ENCODE measurements at places on chromosomes 3 and 15. TPM values are rescaled to one million over a fixed set of nuclear protein-coding genes. Genes with fewer than 3 reads are reported as not detected.
A peak's percentile ranks its signal among the peaks of the same experiment; 100 is the strongest.

GRCh38 chr3:122001892-122002291 is 20.2 kb downstream of the ILDR1 start:
- DNase-seq, result no peak
- H3K4me3 ChIP-seq, result no peak overlapping the region
- H3K27ac ChIP-seq, result no peak overlapping the region
- H3K36me3 ChIP-seq, result no peaks in the 10 kb centered on the region

- no peaks in the 10 kb centered on the region for H3K27me3 ChIP-seq
- H3K4me1 ChIP-seq, result peaks cover 36% of the 10 kb centered on the region
- DNase-seq, result peak; percentile 27
- no peaks in the 10 kb centered on the region for H3K36me3 ChIP-seq
- H3K27ac ChIP-seq, result no peak overlapping the region
Observed at GRCh38 chr3:29334706-29335105, 53.8 kb downstream of the RBMS3 start.

DNA sequence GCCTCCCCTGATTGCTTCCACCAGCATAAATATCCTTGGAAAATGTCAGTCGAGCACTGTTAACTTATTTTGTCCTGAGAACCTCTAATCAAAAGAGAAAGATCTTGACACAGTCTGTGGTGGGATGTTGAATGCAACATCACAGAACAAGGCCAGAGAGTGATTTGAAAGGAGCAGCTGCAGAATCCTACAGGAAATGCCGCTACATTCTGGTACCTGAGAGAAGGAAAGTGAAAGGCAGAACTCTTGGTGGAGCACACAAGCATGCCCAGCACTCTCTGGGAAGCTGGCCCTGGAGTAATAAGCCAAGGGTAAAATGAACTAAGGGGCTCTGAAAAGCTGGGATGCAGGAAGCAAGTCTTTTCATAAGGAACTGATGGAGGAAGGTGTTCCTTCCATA is 75.8 kb downstream of the CBLB start:
- H3K36me3 ChIP-seq, result no peaks in the 10 kb centered on the region
- no peaks in the 10 kb centered on the region for H3K4me1 ChIP-seq
- no peak overlapping the region for H3K4me3 ChIP-seq
- no peak for DNase-seq
- no peaks in the 10 kb centered on the region for H3K27me3 ChIP-seq

DNA sequence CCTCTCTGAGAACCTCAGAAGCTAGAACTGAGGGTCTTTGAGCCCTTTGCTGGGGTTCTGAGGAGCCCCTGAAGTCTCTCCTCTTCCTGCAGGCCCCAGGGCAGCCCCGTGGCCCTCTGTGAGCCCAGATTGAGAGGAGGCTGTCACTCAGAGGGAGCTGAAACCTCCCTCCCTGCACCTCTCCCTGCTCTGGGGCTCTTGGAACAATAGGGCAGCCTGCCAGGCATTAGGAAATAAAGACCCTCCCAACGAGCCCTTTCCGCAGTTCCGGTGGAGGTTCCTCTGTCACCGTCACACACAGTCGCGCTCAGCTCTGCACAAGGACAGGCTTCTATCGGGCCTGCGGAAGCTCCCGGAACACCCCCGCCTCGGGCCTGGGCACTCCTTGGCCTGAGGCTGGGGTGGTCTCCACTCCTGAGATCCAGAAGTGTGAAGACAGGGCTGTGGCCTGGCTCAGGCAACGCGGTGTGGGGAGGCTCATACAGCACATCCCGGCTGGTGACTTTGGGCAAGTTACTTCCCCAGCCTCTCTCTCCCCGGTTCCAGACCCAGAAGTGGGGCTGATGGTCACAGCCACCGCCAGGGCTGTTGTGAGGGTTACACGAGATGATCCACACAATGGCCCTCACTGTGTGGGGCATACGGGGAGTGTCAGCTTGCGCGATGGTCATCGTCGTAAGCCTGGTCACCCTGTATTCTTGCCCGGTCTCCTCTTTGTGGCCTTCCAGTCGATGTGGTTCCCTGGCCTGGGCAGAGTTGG is 17.7 kb downstream of the MELTF start:
- no peak for DNase-seq
- no peaks in the 10 kb centered on the region for H3K36me3 ChIP-seq
- H3K27me3 ChIP-seq, result no peaks in the 10 kb centered on the region
- H3K4me3 ChIP-seq, result no peak overlapping the region
- H3K4me1 ChIP-seq, result no peaks in the 10 kb centered on the region

DNA sequence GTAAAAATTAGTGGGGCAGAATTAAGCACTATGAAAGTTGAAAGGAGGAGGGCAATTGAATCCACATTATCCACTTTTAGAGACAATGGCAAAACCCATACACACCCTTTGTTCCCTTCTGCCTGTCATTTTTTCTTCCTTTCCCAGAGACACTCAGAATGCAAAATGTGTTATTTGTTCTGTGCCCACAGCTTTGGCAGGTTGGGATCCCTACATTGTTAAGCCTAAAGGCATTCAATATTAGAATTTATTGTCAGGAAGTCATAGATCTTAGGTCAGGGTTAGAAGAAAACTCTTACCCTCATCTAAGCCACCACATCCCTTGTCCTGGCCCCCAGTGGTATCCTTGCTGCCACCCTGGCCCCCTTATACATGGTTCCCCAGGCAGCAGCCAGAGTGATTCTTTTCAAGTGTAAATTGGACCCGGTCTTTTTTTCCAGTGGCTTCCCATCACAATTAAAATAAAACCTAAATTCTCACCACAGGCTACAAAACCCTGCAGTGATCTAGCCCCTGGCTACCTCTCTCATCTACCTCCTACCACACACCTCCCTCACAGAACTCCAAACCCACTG is 470.1 kb upstream of the ATP11B start:
- H3K4me1 ChIP-seq, result no peaks in the 10 kb centered on the region
- no peak overlapping the region for H3K27ac ChIP-seq
- no peaks in the 10 kb centered on the region for H3K36me3 ChIP-seq
- no peak overlapping the region for H3K4me3 ChIP-seq
- H3K27me3 ChIP-seq, result no peaks in the 10 kb centered on the region
- DNase-seq, result no peak

- peak; percentile 92 for DNase-seq
- H3K4me3 ChIP-seq, result peak overlapping the region; percentile 18
Observed at GRCh38 chr15:40338041-40338657, 2.6 kb downstream of the CCDC9B start.

GRCh38 chr15:78131295-78132061 is at the start of gene CIB2:
Gene CIB2, minus strand, starts transcription at chr15:78131445. Its CDS starts 230 bp downstream, at chr15:78131215.
- H3K4me1 ChIP-seq, result peaks cover 21% of the 10 kb centered on the region
- DNase-seq, result peak; percentile 73
- peak within 1 kb of the TSS; percentile 70 for H3K4me3 ChIP-seq
- H3K27ac ChIP-seq, result peak within 1 kb of the TSS; percentile 74
- no peaks in the 10 kb centered on the region for H3K36me3 ChIP-seq

DNA sequence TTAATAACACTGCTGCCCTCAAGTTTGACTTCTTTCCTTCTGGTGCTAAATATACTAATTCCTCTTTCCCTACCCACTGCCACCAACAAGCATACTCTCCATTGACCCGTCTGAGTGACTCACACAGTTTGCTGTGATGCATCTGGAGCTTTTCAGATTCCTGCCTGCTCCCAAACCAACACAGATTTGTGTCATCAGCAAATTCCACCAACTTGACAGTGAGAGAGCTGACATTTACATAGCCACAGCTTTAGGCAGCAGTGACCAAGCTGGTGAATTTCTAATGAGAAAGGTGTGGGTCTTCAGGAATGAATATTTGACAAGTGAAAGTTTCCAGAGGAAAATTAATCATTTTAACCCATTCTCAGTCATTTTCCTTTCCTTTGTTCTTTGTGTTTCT is 96.5 kb upstream of the PRICKLE2 start:
- no peaks in the 10 kb centered on the region for H3K36me3 ChIP-seq
- peak; percentile 43 for DNase-seq

DNA sequence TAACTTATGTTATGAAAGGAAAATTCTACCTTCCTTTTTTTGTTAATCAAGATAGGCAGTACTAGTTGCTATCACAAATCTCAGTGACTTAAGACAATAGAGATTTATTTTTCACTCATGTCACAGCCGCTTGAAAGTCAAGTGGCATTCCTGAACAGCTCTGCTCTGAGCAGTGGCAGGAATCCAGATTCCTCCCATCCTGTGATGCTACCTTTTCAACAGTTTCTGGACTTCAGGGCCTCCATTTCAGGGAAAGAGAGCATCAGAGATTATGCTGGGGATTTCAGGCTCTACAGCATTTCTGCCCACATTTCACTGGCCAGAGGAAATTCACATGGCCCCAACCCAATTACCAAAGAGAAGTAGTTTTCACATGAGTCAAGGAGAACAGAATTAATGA is 83.4 kb downstream of the IL1RAP start:
- H3K36me3 ChIP-seq, result no peaks in the 10 kb centered on the region
- DNase-seq, result no peak
- no peak overlapping the region for H3K4me3 ChIP-seq
- H3K27me3 ChIP-seq, result no peaks in the 10 kb centered on the region
- H3K27ac ChIP-seq, result no peak overlapping the region

- H3K4me1 ChIP-seq, result no peaks in the 10 kb centered on the region
- no peak overlapping the region for H3K27ac ChIP-seq
- no peaks in the 10 kb centered on the region for H3K27me3 ChIP-seq
- H3K36me3 ChIP-seq, result no peaks in the 10 kb centered on the region
Observed at GRCh38 chr15:70214941-70215635, 117.4 kb upstream of the TLE3 start.

DNA sequence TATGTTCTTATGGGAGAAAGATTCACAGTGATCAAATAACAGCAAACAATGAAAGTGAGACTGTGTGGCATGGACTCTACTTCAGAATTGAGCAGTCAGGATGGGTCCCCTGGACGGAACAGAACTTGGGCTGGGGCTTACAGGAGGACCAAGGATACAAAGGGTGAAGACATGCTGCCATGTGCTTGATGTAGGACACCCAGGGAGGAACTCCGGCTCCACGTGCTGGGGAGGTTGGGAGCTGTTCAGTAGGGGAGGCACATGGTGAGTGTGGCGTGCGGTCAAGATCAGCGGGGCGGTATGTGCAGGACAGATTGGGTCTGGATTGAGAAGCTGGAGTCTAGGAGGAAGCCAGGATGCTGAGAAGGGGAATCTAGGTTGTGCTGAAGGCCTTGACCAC is 32.6 kb downstream of the PPCDC start:
- no peaks in the 10 kb centered on the region for H3K4me1 ChIP-seq
- no peaks in the 10 kb centered on the region for H3K36me3 ChIP-seq
- no peak overlapping the region for H3K4me3 ChIP-seq
- no peak for DNase-seq
- no peak overlapping the region for H3K27ac ChIP-seq

GRCh38 chr3:56851966-56852884 is 50.5 kb upstream of the ARHGEF3 start:
- H3K4me3 ChIP-seq, result no peak overlapping the region
- no peak overlapping the region for H3K27ac ChIP-seq
- no peaks in the 10 kb centered on the region for H3K27me3 ChIP-seq
- no peaks in the 10 kb centered on the region for H3K4me1 ChIP-seq
- no peak for DNase-seq

DNA sequence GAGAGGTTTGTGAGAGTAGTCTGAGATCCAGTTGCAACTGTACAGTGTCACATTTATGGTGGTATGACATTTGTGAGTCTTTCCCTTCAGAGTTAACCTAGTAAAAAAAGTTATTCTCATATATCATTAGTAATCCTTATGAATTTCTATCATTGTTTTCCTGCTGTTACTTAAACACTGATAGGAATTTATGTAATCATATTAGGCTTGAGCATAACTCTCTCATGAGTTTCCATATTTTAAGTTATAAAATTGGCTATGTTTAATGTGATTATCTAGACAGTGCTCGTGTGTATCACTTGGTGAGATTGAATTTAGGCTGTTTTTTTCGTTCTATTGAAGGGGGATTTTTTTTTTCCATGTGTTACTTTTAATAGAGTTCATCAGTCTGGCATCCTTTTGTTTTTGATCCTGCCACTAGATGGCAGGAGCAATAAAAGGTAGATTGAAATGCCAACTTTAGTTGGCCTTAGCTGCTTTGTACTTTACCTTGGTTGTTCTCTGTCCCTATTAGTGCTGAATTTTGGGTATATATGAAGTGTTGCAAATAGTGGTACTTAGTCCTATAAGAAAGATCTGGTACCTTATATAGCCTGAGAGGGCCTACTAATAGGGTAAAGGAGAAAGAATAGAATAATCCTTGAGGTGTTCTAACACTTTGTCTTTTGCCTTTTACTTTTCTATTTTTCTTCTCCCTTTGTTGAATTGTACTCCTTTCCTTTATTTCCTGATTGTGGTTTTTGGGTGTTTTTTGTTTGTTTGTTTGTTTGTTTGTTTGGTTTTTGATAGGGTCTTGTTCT is 17.9 kb downstream of the STT3B start:
- H3K27ac ChIP-seq, result no peak overlapping the region
- DNase-seq, result no peak
- no peak overlapping the region for H3K4me3 ChIP-seq
- no peaks in the 10 kb centered on the region for H3K36me3 ChIP-seq
- H3K27me3 ChIP-seq, result no peaks in the 10 kb centered on the region

GRCh38 chr3:122078235-122078935 is 23.2 kb downstream of the CD86 start:
- peak overlapping the region; percentile 10 for H3K4me3 ChIP-seq
- no peaks in the 10 kb centered on the region for H3K36me3 ChIP-seq
- H3K27me3 ChIP-seq, result no peaks in the 10 kb centered on the region
- no peak for DNase-seq

GRCh38 chr15:47300596-47300995 is 416.7 kb upstream of the SEMA6D start:
- H3K36me3 ChIP-seq, result no peaks in the 10 kb centered on the region
- H3K27me3 ChIP-seq, result no peaks in the 10 kb centered on the region
- no peak overlapping the region for H3K4me3 ChIP-seq
- no peak for DNase-seq
- H3K4me1 ChIP-seq, result no peaks in the 10 kb centered on the region

- peaks cover 4% of the 10 kb centered on the region for H3K27me3 ChIP-seq
- H3K27ac ChIP-seq, result peak overlapping the region; percentile 77
- no peak overlapping the region for H3K4me3 ChIP-seq
Observed at GRCh38 chr3:123343296-123344174, 105.4 kb downstream of the ADCY5 start.

DNA sequence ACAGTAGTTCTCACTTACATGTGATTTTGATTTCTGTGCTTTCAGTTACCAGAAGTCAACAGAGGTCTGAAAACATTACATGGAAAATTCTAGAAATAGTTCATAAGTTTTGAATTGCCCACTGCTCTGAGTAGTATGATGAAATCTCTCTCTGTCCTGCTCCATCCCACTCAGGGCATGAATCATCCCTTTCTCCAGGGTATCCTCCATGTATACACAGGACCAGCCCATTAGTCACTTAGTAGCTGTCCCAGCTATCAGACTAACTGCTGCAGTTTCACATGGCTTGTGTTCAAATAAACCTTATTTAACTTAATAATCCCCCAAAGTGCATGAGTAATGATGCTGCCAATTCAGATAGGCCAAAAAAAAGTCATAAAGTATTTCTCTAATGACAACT is 38.6 kb downstream of the EPHA3 start:
- H3K27ac ChIP-seq, result no peak overlapping the region
- no peaks in the 10 kb centered on the region for H3K36me3 ChIP-seq
- DNase-seq, result peak; percentile 6
- H3K27me3 ChIP-seq, result no peaks in the 10 kb centered on the region
- no peak overlapping the region for H3K4me3 ChIP-seq

GRCh38 chr15:63288342-63288741 is 10.9 kb downstream of the APH1B start:
- H3K27me3 ChIP-seq, result no peaks in the 10 kb centered on the region
- no peak overlapping the region for H3K27ac ChIP-seq
- peaks cover 42% of the 10 kb centered on the region for H3K36me3 ChIP-seq
- no peak overlapping the region for H3K4me3 ChIP-seq
- H3K4me1 ChIP-seq, result peaks cover 8% of the 10 kb centered on the region
- no peak for DNase-seq

TMEM266 gene
- total RNA-seq, result not detected

COLQ gene
- not detected for total RNA-seq

ZPLD1 gene
- total RNA-seq, result not detected

MESP2 gene
- total RNA-seq, result not detected

PLOD2 gene
- 24.5 TPM for total RNA-seq

THRB gene
- total RNA-seq, result 6.1 TPM

KNL1 gene
- total RNA-seq, result 1.8 TPM

GPR27 gene
- total RNA-seq, result not detected

LIPC gene
- 0.58 TPM for total RNA-seq

CHRNA7 gene
- 75.3 TPM for total RNA-seq

Measured in stomach (tissue), 19 donors.